ENCODE measurements at places on chromosomes 13 and 19. TPM values are rescaled to one million over a fixed set of nuclear protein-coding genes. Genes with fewer than 3 reads are reported as not detected.

The FBN3 gene
- total RNA-seq: 12.8 TPM

The NLRP7 gene
- not detected for total RNA-seq

The LIPE gene
- total RNA-seq: 29.1 TPM

The NCCRP1 gene
- total RNA-seq: not detected

The CD70 gene
- total RNA-seq: not detected

The PRR19 gene
- 2.8 TPM for total RNA-seq

The FAM124A gene
- total RNA-seq: 3.7 TPM

The CPT1C gene
- total RNA-seq: 87.7 TPM

The ATP8A2 gene
- total RNA-seq: 3.4 TPM

GRCh38 chr19:15292140-15292539 is 40.2 kb downstream of the BRD4 start:
- H3K36me3 ChIP-seq: peaks cover 3% of the 10 kb centered on the region
- H3K27me3 ChIP-seq: no peaks in the 10 kb centered on the region
- H3K4me3 ChIP-seq: no peak overlapping the region
- H3K4me1 ChIP-seq: peaks cover 65% of the 10 kb centered on the region

- H3K4me1 ChIP-seq: peaks cover 29% of the 10 kb centered on the region
- DNase-seq: no peak
- no peaks in the 10 kb centered on the region for H3K36me3 ChIP-seq
Observed at GRCh38 chr13:111597191-111597611, 276.8 kb downstream of the TEX29 start.

- peak; percentile 50 for DNase-seq
- H3K4me1 ChIP-seq: peaks cover 6% of the 10 kb centered on the region
- no peaks in the 10 kb centered on the region for H3K27me3 ChIP-seq
- peaks cover 39% of the 10 kb centered on the region for H3K36me3 ChIP-seq
Observed at GRCh38 chr19:56538761-56539263, at the start of gene ZFP28. Gene ZFP28, plus strand, starts transcription at chr19:56538948. Its CDS starts 71 bp downstream, at chr19:56539019.

GRCh38 chr19:12085074-12085818 is 20.7 kb downstream of the ZNF844 start:
- H3K4me3 ChIP-seq: no peak overlapping the region
- no peak overlapping the region for H3K27ac ChIP-seq
- peaks cover 1% of the 10 kb centered on the region for H3K4me1 ChIP-seq
- no peaks in the 10 kb centered on the region for H3K27me3 ChIP-seq
- no peak for DNase-seq

DNA sequence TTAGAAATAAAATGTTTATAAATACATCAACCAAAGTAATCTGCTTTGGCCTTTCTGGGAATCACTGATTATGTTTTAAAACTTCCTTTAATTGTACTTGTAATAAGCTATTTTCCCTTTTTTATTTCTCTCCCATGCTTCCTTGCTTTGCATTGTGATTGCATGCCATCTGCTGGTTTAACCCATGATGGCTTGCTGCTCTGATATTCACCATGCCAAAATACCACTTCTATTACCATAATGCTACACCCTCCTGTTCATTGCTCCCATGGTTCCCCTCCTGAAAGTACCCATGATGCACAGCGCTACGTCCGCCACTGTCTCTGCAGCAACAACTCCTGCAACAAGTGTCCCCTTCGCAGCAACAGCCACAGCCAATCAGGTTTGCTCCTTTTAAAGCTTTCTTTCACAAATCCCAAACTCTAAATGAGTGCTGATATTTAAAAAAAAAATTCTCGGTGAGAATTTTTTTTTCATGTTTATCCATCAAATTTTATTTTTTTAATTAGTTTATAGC is 67.7 kb upstream of the RAP2A start:
- H3K36me3 ChIP-seq: peaks cover 15% of the 10 kb centered on the region
- no peaks in the 10 kb centered on the region for H3K27me3 ChIP-seq

GRCh38 chr13:95295026-95295425 is 6.2 kb downstream of the ABCC4 start:
- no peaks in the 10 kb centered on the region for H3K36me3 ChIP-seq
- H3K4me1 ChIP-seq: peaks cover 13% of the 10 kb centered on the region
- H3K27me3 ChIP-seq: no peaks in the 10 kb centered on the region
- peak overlapping the region; percentile 47 for H3K4me3 ChIP-seq
- H3K27ac ChIP-seq: no peak overlapping the region
- DNase-seq: no peak

- H3K36me3 ChIP-seq: no peaks in the 10 kb centered on the region
- H3K27me3 ChIP-seq: peaks cover 39% of the 10 kb centered on the region
- no peak overlapping the region for H3K27ac ChIP-seq
- no peak for DNase-seq
Observed at GRCh38 chr19:2726160-2726855, 5.1 kb upstream of the DIRAS1 start.

DNA sequence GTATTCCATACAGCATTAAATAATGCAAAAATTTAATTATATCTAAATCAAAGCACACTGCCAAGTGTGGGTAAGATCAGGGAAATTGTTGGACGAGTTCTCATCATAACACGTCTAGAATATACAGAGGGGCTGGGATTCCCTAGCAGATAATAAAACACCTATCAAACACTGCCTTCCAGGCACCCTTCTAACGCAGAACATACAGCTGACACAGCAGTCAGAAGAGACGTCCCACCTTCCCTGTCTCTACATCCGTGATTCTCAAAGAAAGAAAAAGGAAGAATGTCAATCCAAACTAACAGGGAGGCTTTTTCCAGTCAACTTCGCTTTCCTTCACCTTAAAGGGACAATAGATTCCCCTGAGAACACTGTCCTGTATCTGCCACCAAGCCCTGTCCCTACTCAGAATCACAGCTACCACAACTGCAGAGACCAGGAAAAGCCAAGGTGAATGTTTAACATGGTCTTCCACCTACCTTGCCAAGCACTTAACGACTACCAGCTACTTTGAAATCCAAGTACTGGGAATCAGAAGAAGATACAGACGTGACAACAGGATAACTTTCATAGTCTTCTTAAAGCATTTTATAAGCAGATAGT is 38.5 kb downstream of the TBC1D4 start:
- H3K4me1 ChIP-seq: no peaks in the 10 kb centered on the region
- no peaks in the 10 kb centered on the region for H3K27me3 ChIP-seq
- H3K27ac ChIP-seq: no peak overlapping the region
- DNase-seq: no peak

- no peaks in the 10 kb centered on the region for H3K27me3 ChIP-seq
- H3K4me3 ChIP-seq: no peak overlapping the region
- peak overlapping the region; percentile 51 for H3K27ac ChIP-seq
- peaks cover 12% of the 10 kb centered on the region for H3K36me3 ChIP-seq
- DNase-seq: no peak
Observed at GRCh38 chr13:113219256-113219940, 10.0 kb downstream of the CUL4A start.

DNA sequence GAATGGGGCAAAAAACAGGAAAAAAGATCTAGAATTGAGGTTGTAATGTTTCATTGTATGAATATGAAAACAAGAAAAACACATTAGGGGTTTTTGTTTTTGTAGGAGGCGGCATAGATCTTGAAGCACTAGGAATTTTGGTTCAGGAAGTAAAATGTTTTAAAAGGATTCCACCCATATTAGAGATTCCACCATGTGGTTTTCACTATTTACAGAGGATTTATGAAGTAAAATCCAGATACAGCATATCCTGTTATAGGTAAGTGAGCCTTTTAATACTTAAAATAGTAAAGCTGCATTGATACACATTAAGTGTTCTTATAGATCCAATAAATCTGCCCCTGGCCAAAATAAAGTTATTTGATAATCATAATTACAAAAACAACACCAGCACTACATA is 61.4 kb downstream of the MICU2 start:
- H3K4me1 ChIP-seq: peaks cover 6% of the 10 kb centered on the region
- no peak overlapping the region for H3K4me3 ChIP-seq
- H3K36me3 ChIP-seq: peaks cover 15% of the 10 kb centered on the region
- H3K27me3 ChIP-seq: no peaks in the 10 kb centered on the region
- no peak overlapping the region for H3K27ac ChIP-seq

DNA sequence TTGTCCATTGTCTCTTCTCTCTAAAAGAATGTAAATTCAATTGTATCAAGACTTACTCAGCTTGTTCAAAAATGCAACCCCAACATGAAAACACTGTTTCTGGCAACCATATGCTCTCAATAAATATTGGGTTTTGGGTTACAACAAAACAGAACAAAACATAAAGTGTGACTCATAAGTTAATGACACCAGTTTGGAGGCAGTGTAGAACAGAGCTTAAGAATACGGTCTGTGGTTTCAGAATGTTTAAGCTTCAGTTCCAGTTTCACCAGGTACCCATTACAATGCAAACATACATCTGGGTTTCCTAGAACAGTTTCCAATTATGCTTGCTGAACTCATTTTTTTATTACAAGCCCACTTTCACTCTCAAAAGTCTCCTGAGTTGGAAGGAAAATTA is 285.8 kb upstream of the PCDH9 start:
- H3K4me3 ChIP-seq: no peak overlapping the region
- no peaks in the 10 kb centered on the region for H3K27me3 ChIP-seq
- H3K4me1 ChIP-seq: no peaks in the 10 kb centered on the region
- no peak overlapping the region for H3K27ac ChIP-seq

- peak within 1 kb of the TSS; percentile 90 for H3K27ac ChIP-seq
- peaks cover 3% of the 10 kb centered on the region for H3K27me3 ChIP-seq
- no peaks in the 10 kb centered on the region for H3K36me3 ChIP-seq
- H3K4me3 ChIP-seq: peak within 1 kb of the TSS; percentile 78
Observed at GRCh38 chr19:35115177-35115951, at the start of gene FXYD3. Gene FXYD3, plus strand, starts transcription at chr19:35115823. Its CDS starts 3,554 bp downstream, at chr19:35119377.

GRCh38 chr19:6983448-6983847 is 37.8 kb downstream of the MBD3L2B start:
- no peaks in the 10 kb centered on the region for H3K4me1 ChIP-seq
- H3K36me3 ChIP-seq: peaks cover 2% of the 10 kb centered on the region
- peaks cover 21% of the 10 kb centered on the region for H3K27me3 ChIP-seq
- no peak for DNase-seq
- H3K4me3 ChIP-seq: no peak overlapping the region
- no peak overlapping the region for H3K27ac ChIP-seq
